ENCODE measurements at places on chromosomes 11 and 22.
A peak's percentile ranks its signal among the peaks of the same experiment; 100 is the strongest.

DNA sequence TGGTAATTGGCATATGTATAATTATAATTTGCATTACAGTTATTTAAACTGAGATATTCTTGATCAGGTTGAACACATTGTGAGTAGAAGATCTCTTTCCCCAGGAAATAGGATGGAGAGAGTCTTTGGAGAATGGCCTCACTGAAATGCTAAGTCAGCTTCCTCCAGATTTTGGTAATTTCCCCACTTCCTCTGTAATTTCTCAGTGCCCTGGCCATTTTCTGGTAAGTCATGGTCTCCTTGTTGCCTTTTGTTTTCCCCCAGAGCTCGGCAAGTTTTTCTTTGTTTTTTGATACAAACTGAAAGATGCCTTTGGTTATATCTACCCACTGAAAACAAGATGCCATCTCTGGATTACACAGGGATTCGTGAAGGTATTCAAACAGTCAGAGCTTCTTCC lies 12.8 kb upstream of the FBXO3 start:
- DNase-seq: no peak

- DNase-seq: peak; percentile 43
These were observed 27.7 kb downstream of the DNAJC24 start for GRCh38 chr11:31397239-31397834.

- DNase-seq: peak; percentile 85
These were observed 44.5 kb downstream of the WEE1 start for GRCh38 chr11:9617940-9618339.

DNA sequence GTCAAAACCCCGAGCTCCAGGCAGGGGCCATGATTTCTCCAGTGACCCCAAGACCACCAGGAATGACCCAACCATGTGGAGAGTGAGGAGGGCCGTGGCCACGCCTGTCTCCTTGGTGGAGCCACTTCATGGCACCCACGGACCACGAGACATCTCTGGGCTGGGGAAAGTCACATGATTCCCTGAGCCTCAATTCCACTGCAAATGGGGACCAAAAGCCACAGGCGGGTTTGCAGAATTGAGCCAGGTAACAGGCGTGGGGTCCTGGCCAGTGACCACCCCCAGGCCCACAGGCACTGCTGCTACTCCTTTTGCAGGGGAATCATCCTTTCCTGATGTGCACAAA lies 178.9 kb downstream of the CTTN start:
- DNase-seq: no peak

DNA sequence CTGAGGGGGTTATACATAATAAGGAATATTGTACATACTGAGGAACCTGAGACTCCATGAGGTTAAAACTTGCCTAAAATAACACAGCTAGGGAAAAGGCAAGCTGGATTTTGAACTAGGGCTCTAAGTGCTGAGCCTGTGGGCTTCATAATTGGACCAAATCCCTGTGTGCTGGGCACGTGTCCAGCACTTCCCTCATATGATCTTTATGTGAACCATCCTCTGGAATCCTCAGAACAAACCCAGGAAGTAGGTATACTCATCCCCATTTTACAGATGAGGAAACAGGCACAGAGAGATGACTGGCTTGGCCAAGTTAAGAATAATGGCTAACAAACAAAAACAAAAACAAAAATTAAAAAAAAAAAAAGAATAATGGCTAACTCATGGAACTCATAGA lies 14.9 kb downstream of the RTN4RL2 start:
- no peak for DNase-seq

DNA sequence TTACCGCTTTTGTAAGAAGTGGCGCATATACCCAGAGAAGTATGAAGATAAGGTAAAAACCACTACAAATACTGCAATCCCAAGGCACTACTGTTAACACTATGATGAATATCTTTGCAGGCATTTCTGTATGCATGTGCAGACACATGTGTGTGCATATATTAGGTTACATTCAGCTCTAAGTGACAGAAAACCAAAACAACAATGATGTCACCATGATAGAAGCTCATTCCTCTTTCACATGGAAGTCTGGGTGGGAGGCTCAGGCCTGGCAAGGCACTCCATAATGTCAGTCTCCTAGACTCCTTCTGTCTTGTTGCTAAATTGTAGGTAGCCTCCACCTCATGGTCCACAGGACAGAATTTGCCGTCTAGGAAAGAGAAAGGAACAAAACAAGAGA lies 63.0 kb upstream of the SLC6A5 start:
- no peak for DNase-seq

DNA sequence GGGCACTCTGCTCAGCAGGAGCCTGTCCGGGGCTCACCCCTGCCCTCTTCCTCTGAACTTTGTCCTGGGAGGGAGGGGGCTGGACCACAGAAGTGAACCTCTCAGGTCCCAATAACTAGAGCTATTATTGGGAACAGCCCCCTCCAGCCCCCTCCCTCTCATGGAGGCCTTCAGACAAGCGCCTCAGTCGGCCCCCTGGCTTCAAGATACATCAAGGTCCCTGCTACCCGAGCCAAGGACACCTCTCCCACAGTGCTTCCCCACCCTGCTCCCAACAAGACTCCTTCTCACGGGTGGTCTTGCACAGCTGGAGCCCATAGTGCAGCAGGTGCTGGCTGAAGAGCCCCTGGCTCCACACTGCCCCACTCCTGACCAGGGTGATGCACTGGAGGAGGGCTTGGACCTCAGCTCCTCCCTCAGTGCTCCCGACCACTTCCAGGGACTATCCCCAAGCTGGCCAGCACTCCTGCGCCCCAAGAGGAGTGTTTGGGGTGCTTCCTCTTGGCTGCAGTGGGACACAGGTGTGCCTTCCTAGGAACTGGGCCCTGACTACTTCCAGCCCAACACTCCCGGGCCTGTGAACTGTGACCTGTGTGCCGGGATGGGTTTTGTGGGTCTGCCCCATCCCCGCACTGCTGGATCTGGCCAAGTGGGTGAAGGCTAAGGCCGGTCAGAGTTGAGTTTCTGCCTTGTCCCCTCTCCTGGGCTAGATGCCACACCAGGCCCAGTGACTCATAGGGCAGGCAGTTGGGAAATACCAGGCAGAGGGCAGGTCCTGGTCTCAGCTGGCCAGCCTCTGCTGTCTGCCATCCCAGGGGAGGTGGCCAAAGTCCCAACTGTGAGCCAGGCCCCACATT lies 2.2 kb downstream of the PNPLA2 start:
- DNase-seq: peak; percentile 63
